ENCODE measurements at places on chromosomes 13 and 19. TPM values are rescaled to one million over a fixed set of nuclear protein-coding genes. Genes with fewer than 3 reads are reported as not detected.

CALM3 gene
- total RNA-seq = 199 TPM

NLRP11 gene
- under 0.01 TPM for total RNA-seq

HOOK2 gene
- 8.3 TPM for total RNA-seq

TNNI3 gene
- not detected for total RNA-seq

MEDAG gene
- not detected for total RNA-seq

TRMT1 gene
- 30.7 TPM for total RNA-seq

FCER2 gene
- total RNA-seq = 25.4 TPM

SHISA7 gene
- total RNA-seq = not detected

ZGLP1 gene
- 1.6 TPM for total RNA-seq

ZNF132 gene
- 1.9 TPM for total RNA-seq
